Thoracic aorta endothelial cell (primary cell): ENCODE measurements at places on chromosomes 7 and 10. TPM values are rescaled to one million over a fixed set of nuclear protein-coding genes. Genes with fewer than 3 reads are reported as not detected.

OR2A5 gene
- not detected in 2 replicates for total RNA-seq

NUDCD3 gene
- total RNA-seq = 74.5 and 81.8 TPM in 2 replicates

PNLIPRP1 gene
- not detected in 2 replicates for total RNA-seq

HOXA4 gene
- total RNA-seq = 0.80 and 1.9 TPM in 2 replicates

ABCC2 gene
- total RNA-seq = 1.1 and 1.4 TPM in 2 replicates

CTNNA3 gene
- not detected in 2 replicates for total RNA-seq

TIMM23 gene
- 106 and 112 TPM in 2 replicates for total RNA-seq

TMEM184A gene
- not detected in 2 replicates for total RNA-seq

CCDC172 gene
- not detected in 2 replicates for total RNA-seq

MPP7 gene
- total RNA-seq = 0.27 and 0.50 TPM in 2 replicates

GOT1 gene
- 26.1 and 27.1 TPM in 2 replicates for total RNA-seq

MMD2 gene
- total RNA-seq = not detected in 2 replicates

MYH16 gene
- 0.93 and 1.1 TPM in 2 replicates for total RNA-seq

ANKRD61 gene
- 0.22 TPM in 1 of 2 replicates, not detected in the other for total RNA-seq
